ENCODE measurements at places on chromosomes 5 and 9.

DNA sequence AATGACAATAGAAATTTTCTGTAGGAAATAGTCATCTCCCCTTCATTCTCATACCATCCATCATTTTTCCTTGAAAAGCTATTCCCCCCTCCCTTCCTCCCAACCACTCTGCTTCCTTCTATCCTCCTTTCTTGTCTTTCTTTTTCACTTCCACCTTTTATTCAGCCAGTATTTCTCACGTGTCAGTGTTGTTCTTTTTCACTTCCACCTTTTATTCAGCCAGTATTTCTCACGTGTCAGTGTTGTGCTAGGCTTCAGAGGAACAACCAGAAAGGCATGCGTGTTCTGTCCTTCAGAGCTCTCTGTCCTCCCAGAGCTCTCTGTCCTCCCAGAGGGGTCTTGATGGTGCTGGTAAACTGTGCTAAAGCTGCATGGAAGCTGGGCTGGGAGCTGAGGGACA is 419.6 kb downstream of the GADD45G start:
- DNase-seq: no peak

- no peak for DNase-seq
These were observed 5.4 kb downstream of the KIAA1191 start for GRCh38 chr5:176356179-176356566.

GRCh38 chr5:33934176-33934575 is 2.0 kb upstream of the RXFP3 start:
- DNase-seq: no peak

GRCh38 chr5:116719106-116719505 is 144.5 kb upstream of the SEMA6A start:
- DNase-seq: no peak

DNA sequence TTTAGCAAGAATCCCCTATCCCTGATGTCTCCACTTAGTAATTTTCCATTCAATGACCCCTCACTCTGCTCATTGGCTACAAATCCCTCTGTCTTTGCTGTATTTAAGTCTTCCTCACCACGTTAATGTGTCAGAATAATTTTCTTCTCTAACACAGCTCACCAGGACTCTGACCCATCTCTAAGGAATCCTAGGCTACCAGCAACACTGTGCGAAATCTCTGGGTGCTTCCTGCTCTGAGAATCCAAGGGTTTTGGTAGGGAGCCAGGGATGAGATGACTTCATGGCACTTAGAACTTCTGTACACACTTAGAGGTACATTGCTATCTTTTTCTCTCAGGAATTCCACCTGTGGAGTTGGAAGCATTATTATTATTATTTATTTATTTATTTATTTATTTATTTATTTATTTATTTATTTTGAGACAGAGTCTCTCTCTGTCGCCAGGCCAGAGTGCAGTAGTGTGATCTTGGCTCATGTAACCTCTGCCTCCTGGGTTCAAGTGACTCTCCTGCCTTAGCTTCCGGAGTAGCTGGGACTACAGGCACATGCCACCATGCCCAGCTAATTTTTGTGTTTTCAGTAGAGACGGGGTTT is 53.5 kb downstream of the FOXI1 start:
- DNase-seq: no peak
